Urinary bladder (tissue), 4 donors: ENCODE measurements at places on chromosomes 13 and 19. TPM values are rescaled to one million over a fixed set of nuclear protein-coding genes. Genes with fewer than 3 reads are reported as not detected.

DNA sequence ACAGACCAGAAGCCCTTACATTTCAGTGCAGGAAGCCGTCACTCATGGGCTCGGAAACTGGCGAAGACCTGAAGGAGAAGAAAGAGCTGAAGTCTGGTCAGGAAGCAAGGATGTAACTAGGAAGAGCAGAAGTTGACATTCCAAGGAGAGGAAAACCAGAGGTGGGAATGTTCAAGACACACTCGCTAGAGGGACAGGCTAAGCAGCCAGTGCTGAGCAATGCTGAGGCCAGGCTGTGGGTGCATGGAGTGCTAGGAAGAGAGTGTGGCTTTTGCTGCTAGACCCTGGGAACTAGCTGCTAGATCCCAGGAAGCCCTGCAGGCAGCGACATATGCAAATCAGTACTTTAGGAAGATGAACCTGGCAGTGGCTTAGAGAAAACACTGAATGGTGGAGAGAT, 12.1 kb upstream of the URAD start:
- DNase-seq, result no peak

GRCh38 chr19:32816555-32817099, 52.9 kb downstream of the SLC7A9 start:
- no peak for DNase-seq

- no peak for DNase-seq
These were observed 70.5 kb downstream of the COL4A1 start for GRCh38 chr13:110236431-110236830.

- no peak for DNase-seq
These were observed 613.7 kb downstream of the OLFM4 start for GRCh38 chr13:53642306-53642705.

The ZNF534 gene
- 0.35 TPM for polyA plus RNA-seq
